ENCODE measurements at places on chromosomes 2 and 18.

GRCh38 chr2:37647971-37648330, 23.5 kb downstream of the CDC42EP3 start:
- DNase-seq, result no peak

DNA sequence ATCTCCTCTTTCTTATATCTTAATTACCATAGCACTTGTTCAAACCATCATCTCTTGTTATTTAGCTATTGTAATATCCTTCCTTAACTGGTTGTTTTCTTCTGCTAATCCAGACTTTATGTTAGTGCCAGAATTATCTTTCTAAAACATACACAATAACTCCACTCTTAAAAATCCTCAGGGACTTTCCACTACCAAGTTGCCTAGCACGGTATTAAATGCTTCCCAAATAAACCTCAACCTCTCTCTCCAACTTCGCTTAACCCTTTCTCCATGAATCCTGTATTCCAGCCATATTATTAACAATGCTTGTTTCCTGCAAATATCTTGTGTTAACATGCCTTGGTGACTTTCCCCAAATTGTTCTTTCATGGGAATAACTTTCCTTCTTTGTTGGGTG, 84.5 kb downstream of the FAM228A start:
- DNase-seq, result no peak

- no peak for DNase-seq
These were observed 92.7 kb upstream of the PXDN start for GRCh38 chr2:1837022-1837421.

- DNase-seq, result no peak
These were observed 325.2 kb upstream of the RAB12 start for GRCh38 chr18:8283891-8284585.

GRCh38 chr18:7068871-7069590, 48.6 kb downstream of the LAMA1 start:
- DNase-seq, result no peak

GRCh38 chr2:95384854-95385569, 17.5 kb upstream of the FAHD2A start:
- DNase-seq, result no peak

DNA sequence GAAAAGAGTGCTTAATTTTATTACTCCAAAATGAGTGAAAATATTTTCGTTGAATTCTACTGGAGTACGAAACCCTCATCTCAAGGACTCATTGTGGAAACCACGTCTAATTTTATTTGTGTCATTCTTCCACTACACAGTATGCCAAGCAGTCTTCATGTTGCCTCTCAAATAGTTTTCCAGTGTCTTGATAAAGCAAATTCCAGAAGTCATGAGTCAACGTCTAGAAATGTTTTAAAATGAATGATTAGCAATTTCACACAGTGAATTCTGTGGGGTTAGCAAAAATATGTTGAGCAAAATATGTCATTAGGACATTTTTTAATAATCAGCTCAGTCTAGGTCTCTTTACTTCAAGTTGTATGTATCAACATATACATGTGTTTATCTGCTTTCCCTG, 865.5 kb downstream of the DSC3 start:
- peak; percentile 11 for DNase-seq

GRCh38 chr18:31711365-31712172, 27.2 kb upstream of the B4GALT6 start:
- no peak for DNase-seq

GRCh38 chr2:120740765-120741524, 5.3 kb downstream of the GLI2 start:
- DNase-seq, result no peak

GRCh38 chr2:239917125-239917956, 107.8 kb downstream of the NDUFA10 start:
- no peak for DNase-seq

DNA sequence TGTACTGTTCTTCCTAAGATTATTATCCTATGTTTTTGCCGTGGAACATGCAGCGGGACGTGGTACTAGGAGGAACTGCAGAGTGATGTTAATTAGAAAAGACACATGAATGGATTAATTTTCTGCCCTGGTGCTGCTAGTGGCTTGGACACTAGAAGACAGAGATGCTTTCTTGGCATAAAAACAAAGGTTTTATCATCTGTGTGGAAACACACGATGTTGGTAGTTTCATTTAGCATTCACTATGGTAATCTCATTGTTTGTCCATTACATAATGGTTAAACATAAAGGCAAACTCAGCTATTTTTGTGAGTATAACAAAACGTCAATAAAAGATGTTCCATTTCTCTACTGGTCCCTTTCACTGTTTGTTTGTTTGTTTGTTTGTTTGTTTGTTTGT, 22.8 kb downstream of the COL6A3 start:
- DNase-seq, result no peak

Data from HTR-8/SVneo (cell line).